ENCODE measurements at places on chromosomes 3 and 15.

GRCh38 chr3:28317438-28318022, 31.0 kb upstream of the ZCWPW2 start:
- DNase-seq, result peak; percentile 62
- no peak overlapping the region for H3K4me3 ChIP-seq
- peaks cover 14% of the 10 kb centered on the region for H3K4me1 ChIP-seq
- peaks cover 18% of the 10 kb centered on the region for H3K36me3 ChIP-seq

- peaks cover 34% of the 10 kb centered on the region for H3K4me1 ChIP-seq
- peaks cover 8% of the 10 kb centered on the region for H3K36me3 ChIP-seq
- H3K4me3 ChIP-seq, result peak overlapping the region; percentile 37
- peak overlapping the region; percentile 90 for H3K27ac ChIP-seq
- peaks cover 54% of the 10 kb centered on the region for H3K27me3 ChIP-seq
Measured at GRCh38 chr3:134802428-134803050, 7.5 kb downstream of the EPHB1 start.

GRCh38 chr15:101604124-101604874, 47.9 kb downstream of the TM2D3 start:
- peaks cover 2% of the 10 kb centered on the region for H3K27me3 ChIP-seq
- H3K36me3 ChIP-seq, result no peaks in the 10 kb centered on the region
- no peak overlapping the region for H3K4me3 ChIP-seq
- no peaks in the 10 kb centered on the region for H3K4me1 ChIP-seq
- no peak overlapping the region for H3K27ac ChIP-seq

DNA sequence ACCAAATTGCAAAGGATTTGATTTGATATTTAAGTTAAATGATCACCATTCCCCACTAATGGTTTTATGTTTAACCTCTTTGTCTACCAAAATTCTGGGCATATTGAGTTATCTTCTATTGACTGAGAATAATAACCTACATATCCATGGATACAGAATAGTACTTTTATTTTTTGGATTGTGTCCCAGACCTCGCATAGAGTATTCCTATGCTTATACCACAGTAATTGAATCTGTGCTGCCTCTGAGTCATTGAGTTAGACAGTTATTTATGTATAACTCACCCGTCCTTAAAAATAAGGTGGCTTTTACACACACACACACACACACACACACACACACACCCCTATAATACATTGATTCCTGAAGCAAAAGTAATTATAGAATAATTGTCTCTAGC, 690.1 kb upstream of the BCHE start:
- H3K27ac ChIP-seq, result no peak overlapping the region
- no peak overlapping the region for H3K4me3 ChIP-seq
- H3K27me3 ChIP-seq, result no peaks in the 10 kb centered on the region
- H3K4me1 ChIP-seq, result no peaks in the 10 kb centered on the region
- no peak for DNase-seq
- no peaks in the 10 kb centered on the region for H3K36me3 ChIP-seq

GRCh38 chr15:60844511-60845174, 365.7 kb upstream of the ICE2 start:
- H3K27ac ChIP-seq, result peak overlapping the region; percentile 72
- H3K4me3 ChIP-seq, result peak overlapping the region; percentile 53
- peaks cover 39% of the 10 kb centered on the region for H3K27me3 ChIP-seq
- peak; percentile 86 for DNase-seq
- peaks cover 72% of the 10 kb centered on the region for H3K4me1 ChIP-seq

- H3K4me1 ChIP-seq, result peaks cover 49% of the 10 kb centered on the region
- no peak overlapping the region for H3K4me3 ChIP-seq
- H3K36me3 ChIP-seq, result peaks cover 36% of the 10 kb centered on the region
- no peak overlapping the region for H3K27ac ChIP-seq
- H3K27me3 ChIP-seq, result no peaks in the 10 kb centered on the region
Measured at GRCh38 chr3:194483850-194484249, 3.0 kb downstream of the ATP13A3 start.

DNA sequence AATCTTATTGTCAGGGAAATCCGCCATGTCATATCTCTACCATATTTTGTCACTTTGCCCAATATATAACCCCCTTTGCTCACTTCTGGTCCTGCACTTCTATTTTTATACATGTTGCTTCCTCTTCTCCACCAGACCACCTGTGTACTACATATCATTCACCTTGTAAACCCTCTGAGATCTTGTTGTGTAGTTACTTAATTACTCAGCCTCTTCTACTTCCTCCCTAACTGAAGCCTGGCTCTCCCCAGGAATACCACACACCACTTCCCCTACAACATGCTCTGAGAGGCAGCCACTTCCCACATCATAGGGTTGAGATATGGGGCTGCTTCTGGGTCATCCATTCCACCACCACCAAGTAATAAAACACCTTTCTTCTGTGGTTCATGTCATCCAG, 10.0 kb downstream of the HEXA start:
- peak; percentile 81 for DNase-seq
- peaks cover 32% of the 10 kb centered on the region for H3K36me3 ChIP-seq
- H3K4me1 ChIP-seq, result peaks cover 32% of the 10 kb centered on the region
- no peaks in the 10 kb centered on the region for H3K27me3 ChIP-seq

GRCh38 chr15:49507261-49507660, 84.2 kb downstream of the FGF7 start:
- no peaks in the 10 kb centered on the region for H3K4me1 ChIP-seq
- H3K27ac ChIP-seq, result no peak overlapping the region
- H3K27me3 ChIP-seq, result peaks cover 5% of the 10 kb centered on the region
- H3K36me3 ChIP-seq, result no peaks in the 10 kb centered on the region
- DNase-seq, result no peak
- no peak overlapping the region for H3K4me3 ChIP-seq

DNA sequence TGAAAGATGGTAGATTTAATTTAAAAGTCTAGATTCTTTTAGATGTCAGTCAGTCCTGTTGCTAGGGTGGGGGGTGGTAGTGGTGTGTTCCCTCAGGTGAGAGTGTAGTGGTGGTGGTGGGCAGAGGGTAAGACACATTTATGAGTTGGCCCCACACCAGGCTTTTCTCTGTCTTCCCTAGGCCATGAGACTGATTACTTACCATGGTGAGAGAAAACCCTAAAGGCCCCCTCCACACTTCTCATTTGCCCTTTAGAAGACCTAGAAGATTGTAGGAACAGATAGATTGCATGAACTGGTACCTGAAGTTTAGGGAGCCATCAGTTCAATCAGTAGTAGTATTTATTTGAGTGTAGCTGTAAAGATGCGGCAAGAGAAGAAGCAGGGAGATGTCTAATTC, 20.9 kb downstream of the FNDC3B start:
- H3K27me3 ChIP-seq, result no peaks in the 10 kb centered on the region
- H3K4me3 ChIP-seq, result no peak overlapping the region
- H3K36me3 ChIP-seq, result peaks cover 19% of the 10 kb centered on the region
- no peak overlapping the region for H3K27ac ChIP-seq
- H3K4me1 ChIP-seq, result peaks cover 27% of the 10 kb centered on the region

GRCh38 chr15:82966671-82967071, 14.2 kb upstream of the HOMER2 start:
- H3K4me1 ChIP-seq, result peaks cover 34% of the 10 kb centered on the region
- peaks cover 3% of the 10 kb centered on the region for H3K36me3 ChIP-seq
- peak overlapping the region; percentile 78 for H3K27ac ChIP-seq
- H3K27me3 ChIP-seq, result peaks cover 9% of the 10 kb centered on the region
- no peak overlapping the region for H3K4me3 ChIP-seq
- peak; percentile 62 for DNase-seq

DNA sequence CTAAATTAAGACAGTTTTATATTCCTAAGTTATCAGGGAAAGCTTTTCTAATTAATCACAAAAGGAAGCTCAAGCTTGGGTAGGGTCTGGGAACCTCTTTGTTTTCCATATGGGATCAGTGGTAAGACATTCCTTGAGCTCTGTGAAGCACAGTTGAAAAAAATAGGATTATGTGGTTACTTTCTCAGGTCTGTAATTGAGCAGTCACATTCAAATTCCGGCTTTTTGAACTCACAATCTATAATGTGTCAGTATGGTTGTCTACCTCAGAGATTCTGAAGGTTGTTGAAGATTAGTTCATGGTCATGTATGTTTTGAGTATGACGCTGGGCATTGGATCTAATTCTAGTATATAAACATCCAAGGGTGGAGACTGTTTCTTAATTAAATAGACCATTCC, 364.5 kb downstream of the LPP start:
- no peaks in the 10 kb centered on the region for H3K27me3 ChIP-seq
- no peaks in the 10 kb centered on the region for H3K4me1 ChIP-seq
- H3K4me3 ChIP-seq, result no peak overlapping the region

- no peaks in the 10 kb centered on the region for H3K4me1 ChIP-seq
- no peak for DNase-seq
- H3K27me3 ChIP-seq, result no peaks in the 10 kb centered on the region
- H3K27ac ChIP-seq, result no peak overlapping the region
- no peaks in the 10 kb centered on the region for H3K36me3 ChIP-seq
Measured at GRCh38 chr3:61600195-61600594, 38.8 kb downstream of the PTPRG start.

DNA sequence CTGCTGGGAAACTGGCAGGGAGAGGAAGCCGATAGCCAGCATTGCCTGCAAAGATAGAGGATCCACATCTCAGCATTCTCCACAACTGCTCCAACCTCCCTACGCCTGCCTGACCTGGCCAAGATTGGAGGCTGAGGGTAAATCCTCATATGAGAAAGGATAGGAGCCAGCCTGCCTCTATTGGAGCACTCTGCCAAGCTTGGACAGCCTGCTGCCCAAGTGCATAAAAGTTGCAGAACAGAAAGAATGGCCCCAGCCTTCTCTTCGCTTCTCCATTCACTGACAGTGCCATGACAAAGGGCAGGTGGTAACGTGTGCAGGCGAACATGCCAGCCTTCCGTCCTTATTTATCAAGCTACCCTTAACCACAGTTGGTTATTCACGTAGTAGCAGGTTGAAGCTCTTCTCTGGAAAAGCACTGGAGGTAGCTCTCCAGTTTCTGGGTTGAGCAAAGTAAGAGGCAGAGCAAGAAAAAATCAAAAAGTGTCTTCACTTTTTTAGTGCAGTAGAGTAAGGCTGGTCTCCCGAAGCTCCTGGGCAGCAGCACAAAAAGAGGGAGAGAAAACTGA, 4.3 kb downstream of the BMF start:
- no peak for DNase-seq
- peak overlapping the region; percentile 27 for H3K4me3 ChIP-seq
- H3K36me3 ChIP-seq, result peaks cover 3% of the 10 kb centered on the region
- no peaks in the 10 kb centered on the region for H3K27me3 ChIP-seq
- H3K4me1 ChIP-seq, result peaks cover 87% of the 10 kb centered on the region

GRCh38 chr3:37709946-37710640, 151.6 kb upstream of the CTDSPL start:
- peaks cover 9% of the 10 kb centered on the region for H3K4me1 ChIP-seq
- no peak overlapping the region for H3K27ac ChIP-seq
- peaks cover 20% of the 10 kb centered on the region for H3K27me3 ChIP-seq
- H3K4me3 ChIP-seq, result no peak overlapping the region
- no peaks in the 10 kb centered on the region for H3K36me3 ChIP-seq
- DNase-seq, result no peak

DNA sequence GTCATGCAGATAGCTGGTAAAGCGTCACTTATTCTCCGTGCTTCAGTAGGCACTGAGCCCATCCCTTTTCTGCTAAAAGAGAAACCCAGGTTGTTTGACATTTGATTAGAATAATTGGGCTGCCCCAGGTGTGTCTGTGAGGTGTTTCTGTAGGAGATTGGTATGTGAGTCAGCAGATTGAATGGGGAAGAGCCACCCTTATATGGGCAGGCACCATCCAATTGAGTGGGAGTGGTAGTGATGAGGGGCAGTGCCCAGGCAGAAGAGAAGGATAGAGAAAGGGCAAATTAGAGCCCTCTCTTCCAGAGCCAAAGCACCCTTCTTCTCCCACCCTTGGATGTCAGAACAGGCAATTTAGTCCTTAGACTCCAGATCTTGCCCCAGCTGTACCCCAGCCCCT, 384.3 kb upstream of the GBE1 start:
- H3K27ac ChIP-seq, result no peak overlapping the region
- H3K36me3 ChIP-seq, result no peaks in the 10 kb centered on the region
- H3K4me3 ChIP-seq, result no peak overlapping the region
- no peak for DNase-seq
- H3K27me3 ChIP-seq, result no peaks in the 10 kb centered on the region

- H3K27ac ChIP-seq, result no peak overlapping the region
- no peaks in the 10 kb centered on the region for H3K4me1 ChIP-seq
- H3K36me3 ChIP-seq, result no peaks in the 10 kb centered on the region
- no peak for DNase-seq
- H3K27me3 ChIP-seq, result peaks cover 5% of the 10 kb centered on the region
Measured at GRCh38 chr15:99006904-99007495, 592 bp downstream of the PGPEP1L start.

DNA sequence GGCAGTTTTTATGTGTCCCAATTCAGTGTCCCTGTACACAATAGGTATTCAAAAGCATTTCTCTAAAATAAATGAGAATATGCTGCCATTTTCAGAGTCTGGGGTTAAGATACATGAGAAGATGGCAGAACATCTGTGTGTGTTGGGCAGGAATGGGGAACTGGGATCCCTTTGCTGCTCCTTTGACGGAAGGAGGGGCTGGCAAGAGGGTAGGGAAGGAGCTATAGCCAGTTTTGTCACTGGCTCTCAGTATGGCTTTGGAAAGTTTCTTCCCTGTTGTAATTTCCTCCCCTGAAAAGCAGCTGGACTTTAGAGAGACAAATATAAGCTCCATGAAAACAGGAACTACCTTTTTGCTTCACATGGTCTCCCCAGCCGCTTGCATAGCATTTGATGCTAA, 137.5 kb upstream of the PRR23C start:
- H3K27me3 ChIP-seq, result peaks cover 2% of the 10 kb centered on the region
- no peak overlapping the region for H3K4me3 ChIP-seq
- no peak for DNase-seq
